ENCODE measurements at places on chromosomes 7 and 10. TPM values are rescaled to one million over a fixed set of nuclear protein-coding genes. Genes with fewer than 3 reads are reported as not detected.
A peak's percentile ranks its signal among the peaks of the same experiment; 100 is the strongest.

DNA sequence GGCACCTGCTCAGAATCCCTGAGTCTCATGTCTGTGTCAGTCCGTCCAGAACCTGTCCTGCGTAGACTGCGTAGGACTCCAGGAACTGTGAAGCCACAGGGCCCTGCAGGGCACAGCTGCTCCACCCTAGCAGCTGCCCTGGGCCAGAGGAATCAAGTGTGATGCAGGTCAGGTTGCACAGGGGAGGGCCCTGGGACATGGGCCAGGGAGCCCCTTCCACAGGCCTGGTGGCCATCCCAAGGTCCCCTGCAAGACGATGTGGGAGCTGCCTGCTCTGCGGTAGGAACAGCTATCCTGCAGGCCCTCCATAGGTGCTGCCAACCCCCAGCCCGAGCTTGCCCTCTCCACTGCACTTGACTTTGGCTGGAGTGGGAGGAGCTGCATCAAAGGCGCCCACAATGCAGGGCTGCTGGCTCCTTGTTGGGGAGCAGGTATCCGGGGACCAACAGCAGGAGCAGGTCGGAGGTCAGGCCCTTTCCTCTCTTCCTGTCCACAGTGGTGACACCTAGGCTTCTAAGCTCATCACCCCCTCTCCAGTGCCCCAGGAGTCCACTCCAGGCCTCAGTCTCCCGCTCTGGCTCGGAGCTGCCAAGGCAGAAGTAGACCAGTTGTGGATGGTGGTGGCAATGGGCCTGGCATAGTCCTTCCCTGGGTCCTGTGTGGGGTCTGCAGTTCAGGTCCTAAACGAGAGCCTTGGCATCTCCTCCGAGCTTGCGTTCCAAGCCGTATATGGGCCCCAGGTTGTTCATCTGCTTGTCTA is 149.1 kb downstream of the MAPK8 start:
- H3K4me1 ChIP-seq = no peaks in the 10 kb centered on the region
- peak overlapping the region; percentile 47 for H3K27ac ChIP-seq
- no peaks in the 10 kb centered on the region for H3K27me3 ChIP-seq
- H3K36me3 ChIP-seq = no peaks in the 10 kb centered on the region

Gene GHRHR
- not detected for total RNA-seq

DNA sequence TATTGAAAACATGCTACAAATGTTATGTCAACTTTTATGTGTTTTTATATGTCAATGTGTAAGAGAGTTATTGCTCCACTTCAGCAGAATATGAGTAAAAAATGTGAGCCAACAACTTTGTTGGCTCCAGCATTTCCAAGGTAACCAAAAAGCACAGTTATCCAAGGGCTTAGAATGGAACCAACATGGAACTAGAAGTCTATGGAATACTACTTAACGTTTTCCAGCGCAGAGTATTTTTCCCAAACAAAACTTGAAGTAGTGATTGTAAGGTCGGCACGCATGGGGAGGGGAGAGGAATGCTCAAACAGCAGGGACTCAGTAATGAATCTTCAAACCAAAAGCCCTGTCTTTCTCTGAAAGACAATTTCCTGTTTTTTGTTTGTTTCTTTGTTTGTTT is 45.0 kb upstream of the TSPAN13 start:
- no peak for DNase-seq
- H3K27ac ChIP-seq = no peak overlapping the region
- H3K27me3 ChIP-seq = no peaks in the 10 kb centered on the region
- no peaks in the 10 kb centered on the region for H3K4me1 ChIP-seq
- H3K36me3 ChIP-seq = peaks cover 16% of the 10 kb centered on the region

Gene GPR26
- total RNA-seq = not detected

Measured in CD8-positive, alpha-beta memory T cell (primary cell).